ENCODE measurements at places on chromosomes 11 and 22. TPM values are rescaled to one million over a fixed set of nuclear protein-coding genes. Genes with fewer than 3 reads are reported as not detected.

Gene C11orf16
- not detected for total RNA-seq

Gene FRMD8
- total RNA-seq, result 62.3 TPM

Gene DBX1
- not detected for total RNA-seq

Gene CARD10
- 24.0 TPM for total RNA-seq

Gene NRGN
- 2.7 TPM for total RNA-seq

Gene CCDC34
- total RNA-seq, result 35.6 TPM

Gene IGF2
- total RNA-seq, result 0.45 TPM

Gene LRRC32
- 0.18 TPM for total RNA-seq

Gene MYO7A
- total RNA-seq, result 0.40 TPM

Gene MMP13
- not detected for total RNA-seq

Gene B3GAT1
- total RNA-seq, result 0.29 TPM

Gene HBE1
- 0.42 TPM for total RNA-seq

Gene SRPRA
- 101 TPM for total RNA-seq

Gene P2RY2
- total RNA-seq, result not detected

Gene ZFTA
- total RNA-seq, result 14.0 TPM

Gene C11orf86
- not detected for total RNA-seq

Gene NRXN2
- 20.9 TPM for total RNA-seq

Gene FBXO7
- total RNA-seq, result 97.4 TPM

Gene TMEM191B
- 27.4 TPM for total RNA-seq

Gene LRP5
- total RNA-seq, result 13.8 TPM

Gene CCND1
- total RNA-seq, result 264 TPM

Gene AASDHPPT
- total RNA-seq, result 87.9 TPM

Gene PPM1F
- total RNA-seq, result 22.9 TPM

Gene CRELD2
- total RNA-seq, result 82.5 TPM

Gene CCDC117
- 32.5 TPM for total RNA-seq

Gene OR51B4
- total RNA-seq, result not detected

Gene FAT3
- 1.1 TPM for total RNA-seq

Gene PRG2
- total RNA-seq, result not detected

Gene LGR4
- total RNA-seq, result 59.3 TPM

Gene CD3G
- not detected for total RNA-seq

Gene LRRC55
- under 0.01 TPM for total RNA-seq

Gene FIBIN
- 0.11 TPM for total RNA-seq

Gene BCR
- 22.2 TPM for total RNA-seq

Gene LBHD1
- 6.0 TPM for total RNA-seq

Gene LMF2
- 25.4 TPM for total RNA-seq

Gene TMEM151A
- total RNA-seq, result 0.60 TPM

Data from Daoy (cell line).